Cortex of kidney (tissue), 1 donor: ENCODE measurements at places on chromosomes 7 and 10.

GRCh38 chr10:99457813-99458212 lies 27.4 kb upstream of the GOT1 start:
- DNase-seq, result no peak

GRCh38 chr7:27375958-27376357 lies 133.4 kb downstream of the EVX1 start:
- no peak for DNase-seq

- no peak for DNase-seq
Observed at GRCh38 chr10:64501807-64502206, 980.6 kb downstream of the REEP3 start.

- no peak for DNase-seq
Observed at GRCh38 chr7:108093851-108094331, 36.3 kb downstream of the LAMB4 start.
